ENCODE measurements at places on chromosomes 13 and 19.

DNA sequence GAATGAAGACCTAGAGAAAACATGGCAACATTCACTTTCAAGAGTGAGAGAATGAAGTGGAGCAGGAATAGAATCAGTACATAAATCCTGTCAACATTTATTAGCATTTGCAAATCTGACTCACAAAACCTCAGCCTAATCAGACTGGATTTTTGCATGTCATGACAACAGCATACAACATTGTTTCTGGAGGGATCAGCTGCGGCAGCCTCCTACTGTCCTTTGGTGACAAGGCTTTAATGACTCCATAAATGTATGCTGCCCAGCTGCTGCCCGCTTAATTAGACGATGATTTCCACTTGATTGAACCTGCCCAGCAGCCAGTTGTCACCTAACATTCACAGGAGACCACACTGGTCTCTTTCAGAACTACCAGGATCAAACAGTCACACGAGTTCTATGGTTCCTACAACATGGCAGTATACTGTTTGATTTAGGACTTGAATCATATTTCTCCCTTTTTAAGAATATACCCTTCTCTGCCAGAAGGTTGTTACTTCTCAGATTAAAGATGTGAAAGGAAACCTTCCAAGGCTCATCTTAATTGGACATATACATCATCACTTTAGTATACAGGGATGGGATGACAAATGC, 9.3 kb downstream of the EBPL start:
- no peak for DNase-seq

GRCh38 chr13:30810801-30811200, 75.5 kb downstream of the ALOX5AP start:
- no peak for DNase-seq

DNA sequence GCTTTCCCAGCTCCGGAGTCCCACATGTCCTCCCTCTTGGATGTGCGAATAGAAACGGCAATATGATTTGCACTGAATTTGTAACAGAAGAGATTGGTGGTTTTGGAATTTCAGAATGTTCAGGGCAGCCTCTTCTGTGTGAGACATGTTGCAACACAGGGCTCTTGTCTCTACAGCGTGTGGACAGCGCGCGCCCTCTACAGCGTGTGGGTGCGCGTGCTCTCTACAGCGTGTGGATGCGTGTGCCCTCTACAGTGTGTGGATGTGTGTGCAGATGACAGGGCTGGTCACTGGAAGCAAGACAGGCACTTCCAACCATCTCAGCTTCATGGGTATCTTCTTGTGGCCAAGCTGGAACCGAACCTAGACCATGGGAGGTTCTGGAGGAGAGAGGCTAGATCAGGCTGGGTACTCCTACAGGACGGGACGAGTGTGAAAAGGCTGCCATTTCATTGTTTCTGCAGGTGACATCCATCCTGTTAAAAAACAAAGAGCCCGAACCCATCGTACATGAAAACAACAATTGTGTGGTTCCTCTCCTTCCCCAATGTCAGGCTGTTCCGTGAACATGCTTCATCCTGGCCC, 78.4 kb downstream of the TEX29 start:
- DNase-seq = no peak

DNA sequence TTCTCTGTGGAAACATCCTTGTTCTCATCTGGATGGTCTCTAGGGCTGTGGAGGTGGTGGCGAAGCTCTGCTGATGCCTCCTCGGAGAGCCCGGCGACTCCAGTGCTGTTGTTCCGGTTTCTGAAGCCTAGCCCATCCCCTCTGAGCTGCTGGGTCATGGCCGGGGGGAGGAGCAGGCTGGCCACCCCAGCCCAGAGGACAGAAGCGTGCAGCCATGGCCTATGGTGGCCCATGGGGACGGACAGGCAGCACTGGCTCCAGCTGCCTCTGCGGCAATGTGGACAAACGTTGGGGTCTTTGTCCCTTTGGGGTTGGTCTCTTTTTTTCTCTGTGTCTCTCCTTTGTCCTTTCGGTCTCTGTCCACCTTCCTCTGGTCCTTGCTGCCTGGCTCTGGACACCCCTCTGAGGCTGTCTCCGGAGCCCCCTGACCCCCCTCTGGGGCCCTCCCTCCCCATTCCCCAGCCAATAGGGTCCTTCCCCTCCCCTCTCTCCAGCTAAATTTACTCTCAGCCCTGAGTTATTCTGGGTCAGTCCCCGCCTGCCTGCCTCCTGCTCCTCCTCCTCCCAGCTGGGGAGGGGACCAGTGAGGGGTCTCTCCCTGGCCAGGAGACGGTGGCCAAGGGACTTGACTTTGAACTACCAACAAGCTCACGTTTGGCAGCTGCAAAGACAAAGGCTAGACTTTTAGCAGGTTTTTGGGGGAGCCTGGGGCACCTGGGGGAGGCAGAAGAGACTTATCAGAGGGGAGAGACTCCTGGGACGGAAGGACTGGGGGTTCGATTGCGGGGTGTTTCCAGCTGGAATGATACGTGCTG, at the start of gene HRC:
TSS of gene HRC (minus strand) at position 392 of the 815 bp plus-strand sequence. CDS start at position 233, 159 bp downstream.
- DNase-seq = no peak

GRCh38 chr13:46609052-46609451, 56.1 kb downstream of the LRCH1 start:
- DNase-seq = no peak

- peak; percentile 66 for DNase-seq
Measured at GRCh38 chr19:1079566-1080111, 12.7 kb downstream of the ARHGAP45 start.

DNA sequence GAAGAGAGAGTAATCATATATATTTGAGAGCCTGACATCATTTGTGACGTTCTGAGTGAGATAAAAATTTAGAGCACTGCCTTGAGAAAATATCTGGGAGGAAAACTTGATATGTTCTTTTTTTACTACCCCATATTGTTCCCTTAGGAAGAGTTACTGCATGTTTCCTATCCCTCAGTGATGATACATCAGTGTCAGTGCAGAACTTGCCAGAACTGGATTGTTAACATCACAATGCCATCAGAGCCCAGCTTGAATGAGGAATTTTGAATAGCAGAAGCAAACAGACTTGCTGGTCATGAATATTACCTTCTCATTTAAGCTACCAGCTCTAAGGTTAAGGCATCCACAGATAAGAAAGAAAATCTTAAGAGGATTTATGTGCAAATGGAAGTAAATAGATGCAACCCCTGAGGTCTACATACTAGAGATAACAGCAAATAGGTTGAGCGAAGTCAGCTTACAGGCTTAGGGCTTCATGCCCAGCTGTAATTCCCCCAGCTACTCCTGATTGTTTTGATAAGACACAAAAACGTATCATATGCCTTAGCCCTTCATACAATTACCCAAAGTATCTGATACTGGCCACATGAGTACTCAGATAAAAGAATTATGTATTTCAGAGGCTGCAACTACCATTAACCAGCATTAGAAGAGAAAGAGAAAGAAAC, 313.7 kb upstream of the ATXN8OS start:
- no peak for DNase-seq

DNA sequence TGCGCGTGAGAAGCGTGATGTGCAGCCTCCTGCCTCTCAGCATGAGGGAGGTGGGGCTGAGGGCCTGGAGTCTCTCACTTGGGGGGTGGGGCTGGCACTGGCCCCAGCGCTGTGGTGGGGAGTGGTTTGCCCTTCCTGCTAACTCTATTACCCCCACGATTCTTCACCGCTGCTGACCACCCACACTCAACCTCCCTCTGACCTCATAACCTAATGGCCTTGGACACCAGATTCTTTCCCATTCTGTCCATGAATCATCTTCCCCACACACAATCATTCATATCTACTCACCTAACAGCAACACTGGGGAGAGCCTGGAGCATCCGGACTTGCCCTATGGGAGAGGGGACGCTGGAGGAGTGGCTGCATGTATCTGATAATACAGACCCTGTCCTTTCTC, 8.7 kb downstream of the CD177 start:
- no peak for DNase-seq

- DNase-seq = peak; percentile 43
Measured at GRCh38 chr13:44758630-44759383, 182.7 kb upstream of the TSC22D1 start.

DNA sequence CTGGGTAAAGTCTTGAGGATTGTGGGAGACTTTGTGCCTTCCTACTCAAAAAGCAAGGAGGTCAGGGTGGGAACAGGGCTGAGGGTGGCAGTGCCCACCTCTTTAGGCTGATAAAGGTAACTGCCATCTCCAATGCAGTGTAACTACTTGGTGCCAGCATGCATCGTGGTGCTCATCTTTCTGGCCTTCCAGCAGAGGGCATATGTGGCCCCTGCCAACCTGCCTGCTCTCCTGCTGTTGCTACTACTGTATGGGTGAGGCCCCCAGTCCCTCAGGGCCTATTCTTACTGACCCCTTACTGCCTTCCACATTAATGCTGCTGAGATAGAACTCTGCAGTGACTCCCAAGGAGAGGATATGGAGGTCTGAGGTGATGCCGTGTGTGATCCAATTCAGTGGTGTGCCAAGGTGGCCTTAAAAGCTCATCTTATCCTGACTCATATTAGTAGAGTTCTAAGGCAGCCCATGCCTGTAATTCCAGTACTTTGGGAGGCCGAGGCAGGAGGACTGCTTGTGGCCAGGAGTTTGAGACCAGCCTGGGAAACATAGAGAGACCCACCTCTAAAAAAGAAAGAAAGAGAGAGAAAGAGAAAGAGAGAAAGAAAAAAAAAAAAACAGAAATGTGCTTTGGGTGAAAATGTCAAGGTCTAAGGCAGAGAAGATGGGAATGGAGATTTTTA, 9.7 kb upstream of the ARHGAP45 start:
- DNase-seq = peak; percentile 7

DNA sequence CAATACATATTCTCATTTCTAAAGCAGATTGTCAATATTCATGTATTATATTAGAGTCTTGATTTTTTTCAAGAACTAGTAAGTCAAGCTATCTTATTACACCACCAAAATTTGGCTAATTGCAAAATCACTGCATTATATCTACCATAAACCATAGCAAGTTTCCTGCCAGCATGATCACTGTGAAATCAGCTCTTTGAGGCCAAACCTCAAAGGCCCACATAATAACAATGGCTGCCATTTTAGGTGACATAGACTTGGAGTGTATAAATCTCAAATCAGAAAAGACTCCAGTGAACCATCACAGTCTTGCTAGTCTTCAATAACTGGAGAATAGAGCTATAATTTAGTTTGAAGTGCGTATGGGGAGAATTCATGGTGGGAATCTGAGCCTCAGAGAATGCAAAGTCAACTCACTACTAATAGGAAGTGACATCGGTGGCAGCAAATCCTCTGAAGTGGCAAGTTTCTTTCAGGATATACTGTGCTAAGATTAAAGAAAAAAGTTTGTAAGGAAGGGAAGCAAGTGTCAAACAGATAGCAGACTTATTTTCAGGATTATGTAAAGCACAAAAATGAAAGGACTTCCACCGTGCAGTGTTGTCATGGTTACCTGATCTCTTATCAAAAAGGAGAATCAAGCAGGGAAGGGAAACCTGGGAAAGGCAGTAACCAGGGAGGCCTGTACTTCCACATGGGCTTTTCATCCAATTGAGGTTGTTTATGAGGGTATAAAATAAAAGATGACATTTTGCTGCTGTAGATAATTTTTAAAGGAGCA, 117.4 kb upstream of the FNDC3A start:
- DNase-seq = no peak

GRCh38 chr19:35753634-35754369, 3.0 kb downstream of the HSPB6 start:
- DNase-seq = no peak

GRCh38 chr13:41609828-41610227, 152.5 kb downstream of the RGCC start:
- no peak for DNase-seq

- no peak for DNase-seq
Measured at GRCh38 chr13:33276570-33276969, 9.0 kb downstream of the STARD13 start.

GRCh38 chr13:111519041-111519440, 198.6 kb downstream of the TEX29 start:
- DNase-seq = no peak

- DNase-seq = no peak
Measured at GRCh38 chr13:95480131-95480545, 72.4 kb upstream of the CLDN10 start.

DNA sequence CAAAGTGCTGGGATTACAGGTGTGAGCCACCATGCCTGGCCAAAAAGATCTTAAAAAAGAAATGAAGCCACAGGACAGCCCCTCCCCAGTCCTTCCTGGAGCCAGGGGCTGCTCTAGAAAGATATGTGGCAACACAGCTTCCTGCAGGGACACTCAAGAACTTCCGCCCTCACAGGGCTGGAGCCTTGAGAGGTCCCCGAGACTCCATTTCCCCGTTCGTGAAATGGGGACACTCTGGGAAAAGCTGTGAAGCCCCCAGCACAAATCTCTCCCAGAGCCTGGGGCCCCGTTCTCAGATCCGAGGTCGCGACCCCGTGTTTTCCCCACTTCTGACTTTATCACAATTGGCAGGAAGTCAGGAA, 2.5 kb upstream of the GPX4 start:
- DNase-seq = no peak

- DNase-seq = no peak
Measured at GRCh38 chr13:33723365-33723764, 94.6 kb upstream of the RFC3 start.

- DNase-seq = no peak
Measured at GRCh38 chr13:59635589-59635988, 528.1 kb downstream of the DIAPH3 start.

- DNase-seq = no peak
Measured at GRCh38 chr19:37950471-37951175, 43.6 kb downstream of the SIPA1L3 start.

DNA sequence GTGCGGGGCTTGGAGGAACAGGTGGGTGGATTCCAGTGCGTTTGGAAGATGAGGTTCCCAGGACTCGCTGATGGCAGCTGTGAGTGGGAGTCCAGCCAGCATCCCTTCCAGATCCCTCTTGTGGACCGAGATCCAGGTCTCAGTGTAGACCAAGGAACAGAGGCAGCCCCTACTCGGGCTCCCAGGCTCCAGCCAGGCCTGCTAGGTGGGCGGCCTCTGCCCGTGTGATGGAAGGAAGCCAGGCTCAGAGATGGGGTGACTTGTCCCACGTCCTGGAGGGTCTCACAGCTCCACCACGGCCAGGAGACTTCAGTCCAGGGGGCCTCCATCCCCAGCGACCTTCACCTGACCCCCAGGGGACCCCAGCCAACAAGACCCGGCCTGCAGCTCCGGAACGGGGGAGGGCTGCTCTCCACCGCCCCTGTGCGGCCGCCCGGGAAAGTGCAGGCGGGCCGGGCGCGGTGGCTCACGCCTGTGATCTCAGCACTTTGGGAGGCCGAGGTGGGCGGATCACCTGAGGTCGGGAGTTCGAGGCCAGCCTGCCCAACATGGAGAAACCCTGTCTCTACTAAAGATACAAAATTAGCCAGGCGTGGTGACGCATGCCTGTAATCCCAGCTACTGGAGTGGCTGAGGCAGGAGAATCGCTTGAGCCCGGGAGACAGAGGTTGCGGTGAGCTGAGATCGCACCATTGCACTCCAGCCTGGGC, 729 bp upstream of the MADCAM1 start:
- no peak for DNase-seq

- no peak for DNase-seq
Measured at GRCh38 chr13:109156181-109156935, 526.9 kb downstream of the MYO16 start.

- DNase-seq = no peak
Measured at GRCh38 chr13:107883561-107884175, 331.7 kb downstream of the LIG4 start.
